ENCODE measurements at places on chromosomes 3 and 15. TPM values are rescaled to one million over a fixed set of nuclear protein-coding genes. Genes with fewer than 3 reads are reported as not detected.

DNA sequence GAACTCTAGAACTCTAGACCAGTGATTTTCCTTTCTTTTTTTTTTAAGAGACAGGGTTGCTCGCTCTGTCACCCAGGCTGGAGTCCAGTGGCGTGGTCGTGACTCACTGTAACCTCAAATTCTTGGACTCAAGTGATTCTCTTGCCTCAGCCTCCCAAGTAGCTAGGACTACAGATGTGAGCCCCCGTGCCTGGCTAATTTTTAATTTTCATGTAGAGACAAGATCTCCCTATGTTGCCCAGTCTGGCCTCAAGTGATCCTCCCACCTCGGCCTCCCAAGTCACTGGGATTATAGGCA, 359.6 kb downstream of the SHQ1 start:
- peaks cover 64% of the 10 kb centered on the region for H3K4me1 ChIP-seq
- H3K27ac ChIP-seq: peak overlapping the region; percentile 41
- H3K36me3 ChIP-seq: no peaks in the 10 kb centered on the region
- DNase-seq: peak; percentile 56
- peaks cover 5% of the 10 kb centered on the region for H3K27me3 ChIP-seq
- H3K4me3 ChIP-seq: no peak overlapping the region

- no peak for DNase-seq
- peaks cover 20% of the 10 kb centered on the region for H3K27me3 ChIP-seq
- peaks cover 47% of the 10 kb centered on the region for H3K36me3 ChIP-seq
- H3K4me3 ChIP-seq: peak overlapping the region; percentile 93
- peaks cover 47% of the 10 kb centered on the region for H3K4me1 ChIP-seq
These were observed 536 bp downstream of the SNAPC5 start for GRCh38 chr15:66496951-66497501.

- no peak overlapping the region for H3K27ac ChIP-seq
- peaks cover 15% of the 10 kb centered on the region for H3K27me3 ChIP-seq
- no peak for DNase-seq
- H3K4me1 ChIP-seq: peaks cover 18% of the 10 kb centered on the region
- H3K36me3 ChIP-seq: no peaks in the 10 kb centered on the region
These were observed 22.5 kb upstream of the HCN4 start for GRCh38 chr15:73391128-73391872.

- H3K4me1 ChIP-seq: peaks cover 5% of the 10 kb centered on the region
- H3K4me3 ChIP-seq: no peak overlapping the region
- H3K27me3 ChIP-seq: peaks cover 8% of the 10 kb centered on the region
- no peaks in the 10 kb centered on the region for H3K36me3 ChIP-seq
- no peak for DNase-seq
These were observed 292.9 kb upstream of the NR2F2 start for GRCh38 chr15:96037584-96037983.

Gene TM4SF18
- total RNA-seq: not detected
